Activated gamma-delta T cell treated with Interleukin-2 at 50 U/mL for 16 hours (primary cell): ENCODE measurements at places on chromosomes 3 and 15.
A peak's percentile ranks its signal among the peaks of the same experiment; 100 is the strongest.

DNA sequence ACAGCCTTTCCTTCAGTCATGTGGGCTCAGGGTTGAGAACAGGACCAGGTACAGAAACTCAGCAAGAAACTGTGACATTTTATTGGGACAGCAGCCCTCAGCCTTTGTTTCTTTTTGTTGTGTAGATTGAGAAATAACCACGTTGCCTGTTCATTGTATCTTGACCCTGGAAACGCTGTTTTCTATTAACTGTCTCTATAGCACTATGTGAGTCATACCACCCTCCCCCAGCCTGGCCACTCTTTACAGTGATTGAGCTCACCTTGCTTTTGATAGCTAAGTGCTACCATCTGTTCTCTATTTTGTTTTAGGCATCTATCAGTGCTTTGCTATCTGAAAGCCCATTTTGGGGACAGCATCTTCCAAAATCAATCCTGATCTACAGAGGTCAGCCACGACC is 127.9 kb downstream of the CD47 start:
- DNase-seq = no peak

- DNase-seq = peak; percentile 25
Observed at GRCh38 chr3:141452045-141452444, 34.8 kb upstream of the RASA2 start.

- no peak for DNase-seq
Observed at GRCh38 chr15:38553071-38553470, 11.5 kb downstream of the RASGRP1 start.

GRCh38 chr3:18761530-18761929 is 336.4 kb upstream of the SATB1 start:
- DNase-seq = no peak

- no peak for DNase-seq
Observed at GRCh38 chr3:171835116-171835515, 8.0 kb upstream of the TMEM212 start.

- no peak for DNase-seq
Observed at GRCh38 chr3:18247139-18247695, 177.9 kb downstream of the SATB1 start.

DNA sequence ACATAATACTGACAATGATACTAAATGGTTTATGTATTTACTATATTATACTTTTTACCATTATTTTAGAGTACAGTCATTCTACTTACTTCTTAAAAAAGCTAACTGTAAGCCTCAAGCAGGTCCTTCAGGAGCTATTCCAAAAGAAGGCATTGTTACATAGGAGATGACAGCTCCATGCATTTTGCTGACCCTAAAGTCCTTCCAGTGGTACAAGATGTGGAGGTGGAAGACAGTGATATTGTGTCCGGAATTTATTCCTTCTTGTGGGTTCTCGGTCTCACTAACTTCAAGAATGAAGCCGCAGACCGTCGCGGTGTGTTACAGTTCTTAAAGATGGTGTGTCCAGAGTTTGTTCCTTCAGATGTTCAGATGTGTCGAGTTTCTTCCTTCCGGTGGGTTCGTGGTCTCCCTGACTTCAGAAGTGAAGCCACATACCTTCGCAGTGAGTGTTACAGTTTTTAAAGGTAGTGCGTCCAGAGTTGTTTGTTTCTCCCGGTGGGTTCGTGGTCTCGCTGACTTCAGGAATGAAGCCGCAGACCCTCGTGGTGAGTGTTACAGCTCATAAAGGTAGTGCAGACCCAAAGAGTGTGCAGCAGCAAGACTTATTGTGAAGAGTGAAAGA is 20.9 kb downstream of the AVEN start:
- peak; percentile 41 for DNase-seq

DNA sequence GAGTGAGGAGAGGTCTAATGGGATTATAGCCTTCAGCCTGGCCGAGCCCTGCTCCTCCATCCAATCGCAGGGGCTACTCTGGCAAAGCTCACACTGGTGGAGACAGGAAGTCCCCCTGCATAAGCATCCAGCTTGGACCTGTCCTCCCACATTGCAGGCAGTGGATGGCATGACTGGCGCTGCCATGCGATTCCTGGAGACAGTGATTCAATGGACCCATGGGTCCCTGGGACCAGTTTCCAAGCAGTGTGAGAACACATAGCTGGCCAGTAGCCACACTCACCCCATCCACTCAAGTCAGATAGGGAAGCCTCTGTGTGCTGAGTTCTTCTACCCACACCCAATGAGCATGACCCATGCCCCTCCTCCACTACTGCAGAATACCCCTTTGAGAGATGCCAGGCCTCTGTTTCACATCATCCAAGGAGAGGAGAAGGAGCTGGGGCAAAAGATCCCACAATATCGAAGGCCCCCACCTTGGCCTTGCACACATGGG is 18.1 kb upstream of the POC1A start:
- DNase-seq = no peak

DNA sequence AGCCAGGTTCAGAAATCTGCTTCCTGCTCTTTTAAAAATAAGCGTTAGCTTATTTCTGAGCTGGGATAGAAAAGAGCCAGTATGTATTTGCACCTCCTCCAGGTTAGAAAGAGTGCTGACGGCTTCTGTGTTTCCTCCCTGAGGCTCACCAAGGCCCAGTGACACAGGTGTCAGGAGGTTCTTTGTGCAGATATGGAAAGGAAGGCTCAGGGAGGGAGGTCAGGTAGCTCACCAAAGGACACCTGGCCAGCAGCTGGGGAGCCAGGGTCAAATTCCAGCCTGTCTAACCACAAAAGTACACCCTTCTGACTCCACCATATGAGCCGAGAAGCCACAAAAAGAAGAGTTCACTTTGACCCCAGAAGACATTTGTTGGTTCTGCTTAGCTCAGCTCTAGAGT is 201.0 kb upstream of the WNT5A start:
- DNase-seq = no peak

- no peak for DNase-seq
Observed at GRCh38 chr3:13072600-13073325, 466 bp downstream of the IQSEC1 start.

DNA sequence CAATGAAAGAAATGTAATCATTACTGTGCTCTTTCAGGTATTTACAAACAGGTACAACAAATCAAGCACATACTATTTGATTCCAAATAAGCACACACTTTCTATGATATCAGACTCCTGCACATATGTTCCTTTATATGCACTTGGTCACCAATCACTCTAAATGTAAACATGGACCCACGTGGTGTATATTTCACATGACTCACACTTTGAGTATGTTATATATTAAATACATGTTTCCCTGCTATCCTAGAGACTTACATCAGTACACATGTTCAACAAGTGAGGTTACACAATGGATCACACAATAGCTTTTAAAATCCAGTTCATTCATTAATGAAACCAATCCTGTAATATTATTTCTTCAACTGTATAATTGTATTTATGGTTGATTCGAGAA is 683.5 kb downstream of the NR2F2 start:
- no peak for DNase-seq

- no peak for DNase-seq
Observed at GRCh38 chr3:10310578-10310977, 10.3 kb downstream of the SEC13 start.

- no peak for DNase-seq
Observed at GRCh38 chr15:54816401-54816800, 380.3 kb downstream of the RSL24D1 start.

DNA sequence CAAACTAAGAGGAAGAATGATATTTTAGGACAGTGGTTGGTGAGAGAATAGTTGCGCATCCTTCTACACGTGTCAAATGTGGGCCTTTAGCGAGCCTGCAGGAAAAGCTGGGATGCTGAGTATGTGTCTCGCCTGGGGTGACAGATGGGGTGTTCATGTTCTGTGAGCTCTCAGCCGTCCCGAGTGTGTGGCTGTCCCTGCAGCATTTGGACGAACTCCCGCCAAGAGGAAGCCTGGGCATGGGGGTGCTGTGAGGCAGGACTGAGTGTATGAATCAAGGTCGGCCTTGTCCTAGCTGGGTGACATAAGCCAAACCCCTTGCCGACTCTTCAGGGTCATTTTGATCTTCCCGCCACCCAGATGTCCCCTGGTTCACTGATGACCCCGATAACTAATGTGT is 94.8 kb downstream of the CACNA1D start:
- DNase-seq = no peak

DNA sequence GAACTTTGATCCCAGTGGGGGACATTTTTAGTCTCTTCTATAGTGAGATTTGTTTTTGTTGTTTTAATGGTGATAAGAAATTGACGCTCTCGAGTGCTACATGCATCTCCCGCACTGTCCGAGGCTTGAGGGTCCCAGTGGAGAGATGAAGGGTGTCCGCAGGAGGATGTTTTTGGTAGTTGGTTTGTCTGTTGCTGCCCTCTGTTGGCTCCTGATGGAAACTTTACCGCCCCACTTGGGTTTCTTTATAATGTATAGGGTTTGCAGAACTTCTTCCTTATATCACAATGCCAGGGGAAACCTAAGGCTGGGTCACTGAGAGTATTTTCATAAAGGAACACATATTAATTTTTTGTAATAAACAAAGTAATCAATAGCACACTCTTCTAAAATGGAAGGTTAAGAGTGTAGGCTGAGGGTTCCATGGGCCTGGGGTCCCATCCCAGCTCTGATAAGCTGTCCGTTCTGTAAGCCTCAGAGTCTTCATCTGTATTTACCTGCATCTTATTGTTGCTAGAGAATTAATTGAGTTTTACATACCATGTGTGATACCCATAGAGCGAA is 185.3 kb upstream of the FEZF2 start:
- DNase-seq = no peak

DNA sequence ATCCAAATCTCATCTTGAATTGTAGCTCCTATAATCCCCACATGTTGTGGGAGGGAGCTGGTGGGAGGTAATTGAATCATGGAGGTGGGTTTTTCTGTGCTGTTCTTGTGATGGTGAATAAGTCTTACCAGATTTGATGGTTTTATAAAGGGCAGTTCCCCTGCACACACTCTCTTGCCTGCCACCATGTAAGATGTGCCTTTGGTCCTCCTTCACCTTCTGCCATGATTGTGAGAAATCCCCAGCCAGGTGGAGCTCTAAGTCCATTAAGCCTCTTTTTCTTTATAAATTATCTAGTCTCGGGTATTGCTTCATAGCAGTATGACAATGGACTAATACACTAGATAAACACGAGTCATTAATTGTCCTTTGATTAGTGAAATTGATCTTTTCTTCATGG is 214.5 kb upstream of the CFAP20DC start:
- no peak for DNase-seq

DNA sequence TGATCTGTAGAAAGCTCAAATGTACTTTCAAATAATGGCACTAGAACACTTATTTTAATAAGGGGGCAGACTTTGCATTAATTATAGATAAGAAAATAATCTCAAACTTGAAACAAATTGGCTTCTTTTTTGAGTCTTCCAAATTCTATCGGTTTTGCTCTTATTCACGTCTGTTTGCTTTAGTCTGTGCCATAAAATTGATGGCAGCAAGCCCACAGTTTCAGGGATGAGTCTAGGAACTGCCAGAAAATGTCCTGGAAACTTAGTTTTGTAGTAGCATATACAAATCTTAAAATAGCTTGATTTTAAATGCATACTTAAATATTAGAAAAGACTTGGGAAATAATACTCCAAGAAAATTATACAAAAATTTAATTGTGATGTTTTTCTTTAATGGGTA is 39.7 kb downstream of the BCHE start:
- DNase-seq = no peak

DNA sequence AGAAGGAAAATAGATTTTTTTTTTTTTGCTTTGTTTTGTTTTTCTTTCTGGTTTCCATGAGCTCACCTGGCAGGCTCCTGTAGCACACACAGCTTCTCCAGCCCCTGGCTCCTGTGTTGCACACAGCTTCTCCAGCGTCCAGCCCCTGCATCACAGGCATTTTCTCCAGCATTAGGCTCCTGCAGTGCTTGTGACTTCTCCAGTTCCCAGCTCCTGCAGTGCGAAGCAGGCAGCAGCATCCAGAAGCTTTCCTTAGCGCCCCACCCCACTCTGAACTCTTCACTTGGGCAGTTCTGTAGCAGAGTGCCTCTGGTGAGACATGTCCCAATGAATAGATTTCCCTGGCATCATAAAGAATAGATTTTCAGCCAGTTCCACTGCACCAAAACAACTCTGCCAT is 5.5 kb upstream of the CCDC39 start:
- no peak for DNase-seq

GRCh38 chr3:53583161-53583690 is 88.8 kb downstream of the CACNA1D start:
- no peak for DNase-seq

DNA sequence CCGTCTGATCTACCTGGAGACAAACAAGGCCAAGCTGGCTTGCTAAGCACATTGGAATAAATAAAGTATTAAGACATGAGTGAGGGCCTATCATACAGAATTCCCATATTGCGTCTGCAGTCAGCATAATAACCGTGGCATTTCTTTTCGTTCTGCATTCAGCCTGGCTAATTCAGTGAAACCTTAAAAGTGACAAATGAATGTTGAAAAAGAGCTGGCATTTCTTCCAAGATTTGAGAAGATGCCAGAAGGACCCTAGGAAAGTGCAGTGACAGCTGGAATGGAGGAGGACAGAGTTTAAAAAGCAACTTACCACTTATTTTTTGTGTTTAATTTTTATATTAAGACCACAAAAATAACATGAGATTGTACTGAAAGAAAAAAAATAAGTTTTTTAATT is 67.1 kb downstream of the SUCLG2 start:
- no peak for DNase-seq

- DNase-seq = no peak
Observed at GRCh38 chr3:172530101-172530561, 6.9 kb upstream of the TNFSF10 start.

GRCh38 chr3:140902791-140903190 is 38.8 kb upstream of the SLC25A36 start:
- DNase-seq = no peak

DNA sequence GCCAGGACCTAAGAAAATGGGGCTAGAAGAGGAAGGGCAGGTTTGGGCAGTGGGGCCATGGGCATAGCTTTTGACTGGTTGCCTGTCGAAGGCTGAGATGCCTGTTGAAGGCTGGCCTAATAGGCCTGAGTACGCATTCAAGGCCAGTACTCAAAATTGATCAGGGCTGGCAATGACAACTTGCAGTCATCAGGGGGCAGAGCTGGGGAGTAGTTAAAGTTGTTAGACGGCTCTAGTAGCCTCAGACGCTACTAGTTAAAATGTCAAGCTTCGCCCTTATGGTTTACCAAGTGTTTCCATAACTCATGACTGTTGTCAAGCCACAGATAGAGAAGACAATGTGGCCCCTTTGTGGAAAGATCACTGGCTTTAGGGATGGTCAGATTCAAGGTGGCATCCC is 28.7 kb downstream of the SPG21 start:
- DNase-seq = no peak

- DNase-seq = no peak
Observed at GRCh38 chr3:40593351-40593750, 68.6 kb downstream of the ZNF621 start.

DNA sequence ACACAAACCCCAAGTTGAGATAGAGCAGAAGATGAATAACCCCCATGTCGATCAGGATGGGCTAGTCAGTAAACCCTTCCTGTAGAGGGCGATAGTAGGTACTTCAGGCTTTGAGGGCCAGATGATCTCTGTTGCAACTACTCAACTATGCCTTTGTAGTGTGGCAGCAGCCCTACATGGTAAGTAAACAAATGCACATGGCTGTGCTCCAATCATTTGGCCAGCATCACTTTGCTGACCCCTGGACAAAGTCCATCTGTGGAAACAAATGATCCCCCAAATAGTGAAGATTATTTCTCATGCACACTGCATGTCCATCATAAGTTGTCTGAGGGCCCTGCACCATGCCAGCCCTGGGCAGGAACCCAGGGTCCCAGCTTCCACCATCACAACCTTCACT is 402.2 kb upstream of the PROK2 start:
- DNase-seq = no peak

- no peak for DNase-seq
Observed at GRCh38 chr15:57502116-57502515, 89.6 kb upstream of the MYZAP start.
